Activated CD8-positive, alpha-beta T cell treated with anti-CD3 and anti-CD28 coated beads, Interleukin-2, amount 10 ng/mL, durations not matched to agents 7 days and 5 days (primary cell): ENCODE measurements at places on chromosomes 16 and 17. TPM values are rescaled to one million over a fixed set of nuclear protein-coding genes. Genes with fewer than 3 reads are reported as not detected.
A peak's percentile ranks its signal among the peaks of the same experiment; 100 is the strongest.

The LGALS9B gene
- total RNA-seq: 0.47 TPM

- H3K4me1 ChIP-seq: peaks cover 43% of the 10 kb centered on the region
- peaks cover 65% of the 10 kb centered on the region for H3K36me3 ChIP-seq
- H3K27ac ChIP-seq: peak overlapping the region; percentile 82
- DNase-seq: peak; percentile 63
- H3K27me3 ChIP-seq: no peaks in the 10 kb centered on the region
Measured at GRCh38 chr17:78113804-78114785, 14.5 kb downstream of the TMC6 start.

DNA sequence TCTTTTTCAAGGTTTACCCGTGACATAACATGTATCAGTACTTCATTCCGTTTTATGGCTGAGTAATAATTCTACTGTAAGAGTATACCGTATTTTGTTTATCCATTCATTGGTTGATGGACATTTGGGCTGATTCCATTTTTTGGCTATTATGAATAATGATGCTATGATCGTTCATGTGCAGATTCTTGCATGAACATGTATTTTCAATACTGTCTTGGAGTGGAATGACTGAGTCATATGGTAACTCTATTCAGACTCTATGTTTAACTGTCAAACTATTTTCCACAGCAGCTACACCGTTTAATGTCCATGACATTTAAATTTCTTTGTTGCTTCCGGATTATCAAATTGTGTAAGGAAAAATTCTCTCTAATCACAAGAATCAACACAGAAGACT lies 17.9 kb downstream of the BFAR start:
- no peaks in the 10 kb centered on the region for H3K4me1 ChIP-seq
- H3K27me3 ChIP-seq: no peaks in the 10 kb centered on the region
- no peak for DNase-seq
- H3K4me3 ChIP-seq: no peak overlapping the region
- peaks cover 63% of the 10 kb centered on the region for H3K36me3 ChIP-seq

- H3K36me3 ChIP-seq: peaks cover 11% of the 10 kb centered on the region
- no peak for DNase-seq
- H3K27ac ChIP-seq: no peak overlapping the region
- H3K4me1 ChIP-seq: peaks cover 8% of the 10 kb centered on the region
- no peaks in the 10 kb centered on the region for H3K27me3 ChIP-seq
Measured at GRCh38 chr17:16258901-16259300, 41.9 kb downstream of the PIGL start.

DNA sequence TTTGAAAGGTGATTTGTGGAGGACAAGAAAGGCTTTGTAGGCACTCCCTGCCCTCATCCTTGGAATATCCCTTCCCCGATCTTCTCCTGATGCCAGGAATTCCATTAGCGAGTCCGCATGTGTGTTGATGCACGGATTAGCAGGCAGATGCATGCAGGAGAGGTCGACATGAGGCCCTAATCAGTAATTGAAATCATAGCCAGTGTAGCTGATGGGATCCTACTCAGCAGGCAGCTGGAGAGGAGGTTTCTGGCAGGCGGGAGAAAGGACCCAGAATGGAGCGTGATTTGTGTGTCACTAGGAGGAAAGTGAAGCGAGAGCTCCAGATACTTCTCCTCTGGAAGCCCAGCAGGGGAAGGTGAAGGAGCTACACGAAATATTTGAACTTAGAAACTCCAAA lies 196.3 kb upstream of the CDH11 start:
- no peak for DNase-seq
- H3K27ac ChIP-seq: no peak overlapping the region

DNA sequence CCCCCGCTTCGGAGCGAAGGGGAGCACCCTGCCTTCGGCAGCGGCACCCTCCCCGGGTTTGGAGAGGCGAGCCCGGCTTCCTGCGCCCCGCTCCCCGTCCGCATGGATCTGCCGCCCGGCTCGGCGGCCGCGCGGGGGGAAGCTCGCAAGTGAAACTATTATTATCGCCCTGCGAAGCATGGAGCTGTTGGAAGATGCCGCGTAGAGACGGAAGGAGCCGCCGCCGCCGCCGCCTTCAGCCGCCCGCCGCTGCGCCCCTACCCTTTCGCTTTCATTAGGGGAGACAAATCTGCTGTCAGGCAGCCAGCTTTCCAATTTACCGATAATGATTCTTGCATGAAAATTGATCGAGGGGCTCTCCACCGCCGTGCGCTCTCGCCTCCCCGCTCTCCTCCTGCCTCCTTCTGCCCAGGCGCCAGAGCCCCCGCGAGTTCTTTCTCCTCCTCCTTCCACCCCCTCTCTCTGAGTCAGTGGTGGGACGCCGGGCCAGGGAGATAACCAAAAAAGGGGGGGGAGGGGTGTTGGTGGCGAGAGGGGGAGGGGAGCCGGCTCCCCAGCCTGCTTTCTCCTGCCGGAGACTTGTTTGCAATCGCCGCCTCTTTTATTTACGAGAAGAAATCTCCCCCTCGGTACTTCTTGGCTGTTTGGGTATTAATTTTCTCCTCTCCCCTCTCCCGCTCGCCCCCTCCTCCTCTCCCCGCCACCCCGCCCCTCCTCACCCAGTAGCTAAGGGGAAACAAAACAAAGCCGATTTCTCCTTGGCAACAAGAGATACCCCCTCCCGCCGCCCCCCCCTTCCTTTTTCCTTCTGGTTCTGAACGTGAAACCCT lies 58.0 kb upstream of the GSE1 start:
- H3K4me1 ChIP-seq: peaks cover 46% of the 10 kb centered on the region
- H3K4me3 ChIP-seq: peak overlapping the region; percentile 89
- H3K27ac ChIP-seq: peak overlapping the region; percentile 93
- H3K36me3 ChIP-seq: peaks cover 6% of the 10 kb centered on the region
